ENCODE measurements at places on chromosomes 5 and 9.

- DNase-seq: no peak
These were observed 21.7 kb upstream of the SPINK7 start for GRCh38 chr5:148290271-148291195.

GRCh38 chr9:113807173-113808061 is 68.7 kb upstream of the ZNF618 start:
- peak; percentile 17 for DNase-seq

DNA sequence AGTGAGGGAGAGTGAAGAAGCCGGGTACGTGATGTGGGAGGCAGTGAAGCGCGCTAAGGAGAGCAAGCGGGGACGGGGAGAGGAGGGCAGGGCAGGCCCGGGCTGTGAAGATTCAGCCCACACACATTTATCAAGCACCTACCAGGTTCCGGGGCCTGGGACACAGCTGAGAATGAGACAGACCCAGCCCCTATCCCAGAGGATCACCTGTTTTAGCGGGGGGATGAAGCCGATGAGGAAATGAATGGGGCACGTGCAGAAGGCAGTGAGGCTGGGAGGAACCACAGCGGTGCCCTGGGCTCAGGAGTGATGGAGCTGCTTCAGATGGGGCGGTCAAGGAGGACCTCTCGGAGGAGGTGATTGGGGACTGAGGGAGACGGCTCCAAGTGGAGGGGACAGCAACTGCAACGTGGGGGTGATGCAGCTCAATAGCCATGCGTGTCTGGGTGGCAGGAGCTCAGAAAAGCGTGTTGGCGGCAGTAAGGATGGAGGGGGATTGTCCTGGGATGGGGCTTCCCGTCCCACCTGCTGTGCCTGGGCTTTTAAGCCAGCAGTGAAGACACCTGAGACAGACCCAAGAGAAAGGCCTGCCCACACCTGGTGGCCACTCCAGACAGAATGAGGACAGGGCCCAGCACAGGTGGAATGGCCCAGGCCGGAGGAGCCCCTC is 77.5 kb upstream of the UNC5A start:
- DNase-seq: no peak

DNA sequence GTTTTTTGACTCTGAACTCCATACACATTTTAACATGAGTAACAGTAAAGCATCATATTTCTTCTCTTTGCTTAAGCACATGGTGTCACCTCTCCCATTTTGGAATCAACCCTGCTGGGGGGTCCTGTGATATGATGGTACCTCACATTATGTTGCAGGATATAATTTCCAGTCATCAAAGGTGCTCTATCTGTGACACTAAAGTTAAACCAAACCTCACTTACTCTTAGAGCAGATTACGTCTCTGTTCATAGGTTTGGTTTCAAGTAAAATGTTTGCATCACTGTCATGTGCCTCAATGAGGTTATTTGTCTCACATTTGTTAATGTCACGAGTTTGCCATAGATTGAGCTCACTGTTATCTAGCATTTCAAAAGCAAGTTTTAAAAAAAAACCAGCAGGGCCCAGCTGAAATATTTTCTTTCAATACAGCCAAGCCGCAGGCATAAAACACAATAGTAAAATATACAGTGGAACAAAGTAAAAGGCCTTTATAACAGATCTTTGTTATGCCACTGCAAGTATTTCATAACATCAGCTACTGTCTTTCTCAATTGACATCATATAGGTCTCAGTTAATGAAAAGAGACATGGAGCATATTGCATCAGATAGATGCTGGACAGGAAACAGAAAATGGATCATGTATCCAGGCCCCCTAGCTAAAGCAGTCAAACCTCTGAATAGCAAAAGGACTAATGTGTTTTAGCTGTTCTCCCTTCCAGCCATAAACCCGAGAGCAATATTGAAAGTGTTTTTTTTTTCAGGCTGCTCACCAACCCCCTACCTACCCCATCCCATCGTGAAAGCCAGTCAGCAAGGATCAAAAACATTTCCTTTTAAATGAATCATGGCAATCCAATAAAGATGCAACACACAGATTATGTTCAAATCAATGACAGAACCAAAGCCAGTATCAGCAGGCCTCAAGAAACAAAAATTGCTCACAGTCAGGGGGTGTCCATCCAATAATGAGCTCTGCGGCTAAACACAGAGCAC is 182.1 kb upstream of the ITGA1 start:
- no peak for DNase-seq

DNA sequence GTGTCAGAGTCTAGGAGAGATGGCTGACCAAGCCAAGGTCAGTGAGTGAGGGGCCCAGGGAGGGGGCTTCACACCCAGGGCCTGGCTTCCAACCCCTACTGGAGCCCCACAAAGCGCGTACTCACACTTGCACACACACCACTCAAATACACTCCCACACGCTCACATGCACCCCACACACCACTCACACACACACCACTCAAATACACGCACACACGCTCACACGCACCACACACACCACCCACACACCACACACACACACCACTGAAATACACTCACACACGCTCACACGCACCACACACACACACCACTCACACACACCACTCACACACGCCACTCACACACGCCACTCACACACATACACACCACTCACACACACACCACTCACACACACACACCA is 5.7 kb upstream of the ASB6 start:
- no peak for DNase-seq

DNA sequence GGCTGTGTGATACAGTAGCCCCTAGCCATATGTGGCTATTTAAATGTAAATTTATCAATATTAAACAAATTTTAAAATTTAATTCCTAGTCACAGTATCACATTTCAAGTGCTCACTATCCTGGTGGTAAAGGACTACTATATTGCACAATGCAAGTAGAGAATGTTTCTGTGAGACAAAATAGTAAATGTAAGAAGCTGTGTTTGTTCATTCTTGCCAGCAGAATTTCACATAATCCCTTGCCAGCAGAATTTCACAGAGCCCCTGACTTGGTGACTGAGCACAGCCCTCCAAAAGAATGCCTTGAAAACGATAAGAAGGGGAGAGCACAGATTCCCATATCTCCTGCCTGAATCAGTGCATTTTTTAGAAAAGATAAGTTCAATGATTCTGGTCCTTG is 75.9 kb upstream of the SELENOP start:
- no peak for DNase-seq

DNA sequence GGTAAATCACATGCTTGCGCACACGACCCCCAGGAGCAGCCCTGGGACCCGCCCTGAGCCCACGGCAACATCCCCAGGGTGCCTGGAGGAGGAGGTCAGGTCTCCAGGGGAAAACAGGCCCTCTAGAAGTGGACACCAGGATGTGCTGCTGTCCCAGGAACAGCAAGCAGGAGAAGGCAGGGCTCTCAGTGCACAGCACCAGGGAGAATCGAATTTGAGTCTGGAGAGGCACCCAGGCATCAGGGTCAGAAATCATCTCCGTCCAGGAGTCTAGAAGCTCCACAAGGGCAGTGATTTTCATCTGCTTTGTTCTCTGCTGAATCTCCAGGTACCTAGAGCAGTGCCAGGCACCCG is 93.6 kb downstream of the PAX5 start:
- no peak for DNase-seq

GRCh38 chr9:137411260-137411644 is 11.7 kb downstream of the EXD3 start:
- DNase-seq: no peak

GRCh38 chr9:18601956-18602355 is 128.0 kb downstream of the ADAMTSL1 start:
- no peak for DNase-seq

DNA sequence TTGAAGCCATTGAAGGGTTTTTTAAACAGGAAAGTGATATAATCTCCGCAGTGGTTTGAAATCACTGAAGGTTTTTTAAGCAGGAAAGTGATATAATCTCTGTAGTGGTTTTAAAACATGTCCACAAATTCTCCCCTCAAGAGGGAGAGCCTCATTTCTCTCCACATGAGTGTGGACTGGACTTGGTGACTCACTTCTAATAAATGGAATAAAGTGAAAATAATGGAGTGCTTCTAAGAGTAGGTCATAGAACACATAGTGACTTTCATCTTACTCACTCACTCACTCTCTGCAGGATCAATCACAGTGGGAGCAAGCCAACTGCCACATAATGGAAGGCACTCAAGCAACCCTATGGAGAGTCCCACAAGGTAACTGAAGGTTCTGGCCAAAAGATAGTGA is 12.0 kb downstream of the CTNNAL1 start:
- no peak for DNase-seq

- DNase-seq: no peak
These were observed 2.1 kb upstream of the PRDM12 start for GRCh38 chr9:130662099-130662969.

DNA sequence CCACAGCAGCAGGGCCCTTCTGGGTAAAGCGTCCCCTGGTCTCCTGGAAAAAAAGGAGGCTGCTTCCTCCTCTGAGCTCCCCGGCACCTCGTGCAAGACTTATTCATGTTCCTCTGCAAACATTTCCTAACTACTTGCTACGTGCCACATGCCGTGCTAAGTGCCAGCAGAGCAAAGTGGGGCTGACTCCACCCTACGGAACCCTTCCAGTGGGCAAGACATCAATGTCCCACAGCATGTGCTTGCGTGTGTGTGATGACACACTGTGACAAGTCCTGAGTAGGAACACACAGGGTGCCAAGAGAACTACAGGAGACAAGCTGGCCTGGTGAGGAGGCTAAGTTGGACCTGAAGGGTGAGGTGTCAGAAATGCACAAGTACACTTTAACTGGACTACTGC is 57.4 kb downstream of the SEMA4D start:
- DNase-seq: no peak

GRCh38 chr5:111511831-111512374 is 432 bp downstream of the STARD4 start:
- peak; percentile 9 for DNase-seq

All from stimulated activated CD4-positive, alpha-beta T cell treated with anti-CD3 and anti-CD28 coated beads, Interleukin-4, amount 100 ng/mL, for 48 hours (primary cell).